ENCODE measurements at places on chromosomes 2 and 18.

DNA sequence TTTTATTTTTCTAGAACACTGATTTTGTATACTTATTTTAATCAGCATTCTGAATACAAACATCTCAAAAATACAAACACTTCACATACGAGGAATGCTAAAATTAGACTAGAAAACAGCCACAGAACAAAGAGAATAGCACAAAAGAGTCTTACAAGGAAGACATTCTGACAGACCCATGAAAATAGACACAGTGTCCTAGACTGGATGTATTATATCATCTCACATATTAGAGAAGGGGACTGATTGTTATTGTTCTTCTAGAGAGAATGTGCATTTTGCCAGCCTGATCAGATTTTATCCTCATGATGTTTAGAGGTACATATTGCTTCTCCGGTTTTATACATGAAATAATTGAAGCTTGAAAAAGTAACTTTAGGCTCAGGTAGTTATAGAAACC, 357.9 kb downstream of the DPP10 start:
- no peak for DNase-seq

- DNase-seq: no peak
Observed at GRCh38 chr2:95311815-95312542, 14.8 kb downstream of the KCNIP3 start.

DNA sequence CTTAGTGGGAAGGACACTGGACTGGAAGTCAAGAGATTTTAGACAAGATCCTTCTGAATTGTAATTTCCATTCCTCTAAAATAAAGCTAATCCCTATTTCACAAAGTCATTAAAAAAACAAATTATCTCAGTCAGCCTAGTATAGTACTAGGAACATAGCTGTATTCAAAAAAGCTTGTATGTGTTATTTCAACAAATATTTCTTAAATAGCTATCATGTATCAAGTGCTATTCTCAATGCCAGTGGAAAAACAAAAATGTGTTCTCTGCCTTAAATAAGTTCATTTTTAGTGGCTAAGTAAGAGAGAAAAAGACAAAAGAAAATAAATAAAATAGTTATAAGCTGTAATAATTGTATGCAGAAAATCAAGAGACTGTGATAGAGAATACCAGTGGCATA, 541.8 kb upstream of the CDH2 start:
- no peak for DNase-seq

- DNase-seq: no peak
Observed at GRCh38 chr2:240462073-240462706, 26.7 kb downstream of the GPC1 start.
